ENCODE measurements at places on chromosomes 4 and X.

DNA sequence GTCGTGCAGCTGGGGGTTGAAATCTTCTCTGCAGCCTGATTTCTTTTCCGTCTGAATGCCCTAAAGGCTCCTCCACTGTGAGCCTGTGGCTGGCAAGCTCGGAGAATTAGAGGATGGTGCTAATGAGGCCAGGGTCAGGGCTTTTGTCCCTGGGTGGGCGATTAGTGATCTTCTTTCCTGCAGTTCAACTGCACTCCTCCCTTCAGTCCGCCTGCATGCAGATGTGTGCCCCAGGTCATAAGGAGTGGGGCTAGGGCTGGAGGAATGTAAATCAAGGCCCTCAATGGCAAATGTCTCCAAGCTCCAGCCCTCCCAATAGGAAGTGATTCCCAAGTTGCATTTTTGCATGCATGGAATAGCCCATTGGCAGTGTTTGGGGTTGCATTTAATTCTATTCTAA lies 405.0 kb downstream of the AFF2 start:
- DNase-seq = no peak

DNA sequence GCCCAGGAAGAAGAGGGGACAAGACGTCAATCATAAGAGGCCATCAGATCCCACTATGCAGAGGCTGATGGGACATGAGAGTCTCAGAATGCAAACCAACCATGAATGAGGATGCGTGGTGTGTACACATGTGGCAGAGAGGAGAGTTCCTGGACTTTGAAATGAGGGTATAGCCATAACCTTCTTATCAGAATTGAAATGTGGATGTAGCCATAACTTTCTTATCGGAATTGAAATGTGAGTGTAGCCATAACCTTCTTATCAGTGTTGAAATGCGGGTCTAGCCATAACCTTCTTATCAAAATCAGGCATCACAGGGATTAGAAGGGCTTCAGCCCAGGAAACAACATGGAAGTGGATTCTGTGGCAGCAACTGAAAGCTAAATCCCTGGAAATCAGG lies 415.5 kb upstream of the FAT1 start:
- no peak for DNase-seq

DNA sequence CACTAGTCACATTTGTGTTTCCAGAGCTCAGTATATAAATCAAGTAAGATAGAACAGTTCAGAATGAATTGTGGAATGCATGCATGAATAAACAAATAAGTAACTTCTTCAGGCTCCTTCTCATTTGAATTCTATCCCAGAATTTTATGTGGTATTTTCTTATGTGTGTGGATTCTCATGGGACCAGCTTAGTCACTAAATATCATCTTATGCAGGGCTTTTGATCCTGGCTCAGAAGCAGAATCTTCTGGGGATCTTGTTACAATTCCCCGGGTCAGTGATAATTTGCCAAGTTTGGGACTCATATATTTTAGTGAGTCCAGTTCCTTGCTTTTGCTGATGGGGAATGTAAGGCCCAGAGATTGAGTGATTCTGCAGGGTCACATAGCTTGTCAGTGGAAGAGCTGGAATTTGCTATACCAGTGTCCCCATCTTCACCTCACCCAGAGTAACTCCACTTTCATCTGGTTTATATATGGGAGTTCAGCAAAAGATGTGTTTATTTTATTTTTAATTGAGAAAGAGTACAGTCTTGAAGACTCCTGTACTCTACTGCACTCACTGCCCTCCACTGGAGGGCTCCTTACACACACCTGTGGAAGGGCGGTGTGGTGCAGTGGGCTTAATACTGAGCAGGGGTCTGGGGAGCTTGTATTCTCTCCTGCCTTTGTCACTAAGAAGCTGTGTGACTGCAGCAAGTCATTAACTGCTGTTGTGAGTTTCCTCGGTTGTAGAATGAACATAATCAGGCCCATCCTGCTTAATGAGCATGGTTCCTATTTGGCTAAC lies 198.2 kb upstream of the CXorf66 start:
- DNase-seq = no peak

DNA sequence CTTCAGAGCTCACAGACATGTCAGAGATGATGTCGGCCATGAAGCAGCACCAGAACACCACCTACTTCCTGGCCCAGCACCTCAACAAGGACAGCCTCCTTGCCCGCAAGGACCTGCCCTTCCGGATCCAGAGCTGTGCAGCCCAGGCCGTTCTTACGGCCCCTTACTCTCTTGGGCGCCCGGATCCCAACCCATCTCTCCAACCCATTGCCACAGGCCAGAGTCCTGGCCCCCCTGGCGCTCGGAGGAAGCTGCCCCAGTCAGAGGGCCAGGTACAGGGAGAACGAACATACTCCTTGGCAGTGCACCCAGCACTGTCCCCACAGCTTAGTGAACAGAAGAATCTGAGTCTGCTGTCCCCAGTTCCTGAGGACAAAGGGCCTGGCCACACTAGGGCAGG lies 27.9 kb upstream of the PRPS1 start:
- no peak for DNase-seq

GRCh38 chr4:161364681-161365080 lies 799.1 kb downstream of the FSTL5 start:
- no peak for DNase-seq
